ENCODE measurements at places on chromosomes 6 and 20. TPM values are rescaled to one million over a fixed set of nuclear protein-coding genes. Genes with fewer than 3 reads are reported as not detected.
A peak's percentile ranks its signal among the peaks of the same experiment; 100 is the strongest.

The PSORS1C2 gene
- total RNA-seq = not detected

GRCh38 chr20:58715801-58716475 is 23.3 kb downstream of the NPEPL1 start:
- no peak for DNase-seq

DNA sequence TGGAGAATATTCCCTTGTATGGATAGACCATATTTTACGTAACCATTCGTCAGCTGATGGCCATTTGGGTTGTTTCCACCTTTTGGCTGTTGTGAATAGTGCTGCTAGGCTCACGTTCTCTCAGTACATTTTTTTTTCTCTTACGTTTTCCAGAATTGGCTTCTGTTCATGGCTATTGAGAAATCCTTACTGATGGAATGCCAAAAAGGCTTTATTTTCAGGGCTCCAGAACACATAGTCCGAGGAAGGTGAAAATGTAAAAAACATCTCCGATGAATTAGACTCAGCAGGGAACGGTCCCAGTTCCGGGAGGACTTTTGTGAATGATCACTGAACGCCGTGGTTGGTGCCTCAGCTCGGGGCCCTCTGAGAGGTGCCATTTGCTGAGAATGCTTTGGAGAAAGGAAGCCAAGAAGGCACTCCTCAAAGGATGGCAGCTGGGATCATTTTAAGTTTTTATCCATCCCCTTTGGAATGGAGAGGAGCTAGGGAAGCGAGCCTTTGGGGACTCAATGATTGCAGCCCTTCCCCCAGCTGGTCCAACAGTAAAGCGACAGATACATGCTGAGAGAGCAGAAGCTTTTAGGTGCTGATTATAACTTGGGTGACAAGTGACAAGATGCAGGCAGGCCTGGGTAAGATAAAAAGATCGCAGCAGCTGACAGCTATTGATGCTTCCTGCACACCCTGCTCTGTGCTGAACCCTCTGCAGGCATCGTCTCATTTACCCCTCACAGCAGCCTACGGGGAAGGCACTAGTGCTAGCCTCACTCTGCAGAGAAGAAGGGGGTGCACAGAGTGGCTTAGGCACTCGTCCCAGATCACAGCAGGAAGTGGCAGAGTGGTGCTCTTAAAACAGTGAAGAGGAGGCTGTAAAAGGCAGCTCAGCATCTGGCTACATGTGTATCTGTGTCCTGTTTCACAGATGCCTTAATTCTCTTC is 133.4 kb upstream of the KCNG1 start:
- no peak for DNase-seq

GRCh38 chr6:116111552-116112528 is 11.2 kb downstream of the NT5DC1 start:
- peak; percentile 41 for DNase-seq

DNA sequence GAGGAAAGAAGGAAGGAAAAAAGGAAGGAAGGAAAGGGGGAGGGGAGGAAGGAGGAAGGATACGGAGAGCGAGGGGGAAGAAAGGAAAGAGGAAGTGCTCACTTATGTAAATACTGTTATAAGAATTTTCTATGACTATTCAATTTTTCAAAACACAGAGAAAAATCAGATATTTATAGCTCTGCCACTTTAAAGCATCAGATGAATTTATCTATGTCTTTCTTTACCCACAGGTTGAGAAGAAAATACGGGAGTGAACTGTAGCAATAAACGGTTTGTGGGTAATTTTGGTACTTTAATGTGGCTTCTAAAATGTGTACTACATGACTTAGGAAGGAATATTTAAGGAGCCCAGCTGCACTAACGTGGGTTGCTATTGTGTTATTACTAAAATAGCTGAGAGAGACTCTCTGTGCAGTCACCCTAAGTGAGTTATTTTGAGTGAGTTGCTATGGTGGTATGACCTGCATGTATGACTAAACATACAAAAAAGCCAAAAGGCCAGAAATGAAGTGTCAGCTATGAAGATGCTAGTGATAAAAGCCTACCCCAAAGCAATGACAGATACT is 225.5 kb downstream of the SOD2 start:
- peak; percentile 40 for DNase-seq

DNA sequence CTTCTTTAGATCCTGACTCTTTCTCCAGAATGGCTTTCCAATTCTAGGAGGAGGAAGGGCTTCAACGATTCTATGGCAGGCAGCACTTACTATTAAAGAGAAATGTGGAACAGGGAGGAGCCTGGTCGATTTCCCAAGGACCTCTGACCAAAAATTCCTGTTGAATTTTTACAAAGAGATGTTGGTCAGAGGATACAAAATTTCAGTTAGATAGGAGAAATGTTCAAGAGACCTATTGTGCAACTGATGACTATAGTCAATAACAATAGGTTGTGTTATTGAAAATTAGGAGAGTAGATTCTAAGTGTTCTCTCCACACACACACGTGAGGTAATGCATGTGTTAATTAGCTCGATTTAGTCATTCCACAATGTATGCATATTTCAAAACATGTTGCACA is 130.1 kb upstream of the TNFAIP3 start:
- no peak for DNase-seq

Measured in M059J (cell line).